ENCODE measurements at places on chromosomes 2 and 18.

- no peak for DNase-seq
Measured at GRCh38 chr2:160054984-160055725, 7.3 kb downstream of the PLA2R1 start.

- no peak for DNase-seq
Measured at GRCh38 chr2:121925466-121925865, 170.0 kb downstream of the TSN start.

GRCh38 chr2:96325884-96326255 is 753 bp downstream of the ITPRIPL1 start:
- no peak for DNase-seq

DNA sequence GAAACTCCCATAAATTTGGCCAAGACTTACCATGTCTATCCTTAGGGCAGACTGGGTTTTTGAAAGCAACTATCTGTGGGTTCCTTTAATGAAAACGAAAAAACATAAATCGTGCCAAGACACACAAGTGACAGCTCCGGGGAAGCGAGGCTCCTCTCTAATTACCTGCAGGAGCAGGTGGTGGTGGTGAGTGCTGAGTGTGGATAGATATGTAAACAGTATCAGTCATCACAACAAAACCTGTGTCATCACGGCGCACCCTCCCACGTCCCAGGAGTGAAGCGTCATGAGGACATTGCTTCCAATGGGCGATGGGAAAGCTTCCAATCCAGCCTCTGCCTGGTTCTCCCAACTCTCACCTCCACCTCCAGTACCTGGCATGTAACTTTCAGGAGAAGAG is 31.3 kb downstream of the ACKR3 start:
- DNase-seq, result no peak

- DNase-seq, result no peak
Measured at GRCh38 chr2:127683757-127684156, 8.4 kb upstream of the LIMS2 start.

DNA sequence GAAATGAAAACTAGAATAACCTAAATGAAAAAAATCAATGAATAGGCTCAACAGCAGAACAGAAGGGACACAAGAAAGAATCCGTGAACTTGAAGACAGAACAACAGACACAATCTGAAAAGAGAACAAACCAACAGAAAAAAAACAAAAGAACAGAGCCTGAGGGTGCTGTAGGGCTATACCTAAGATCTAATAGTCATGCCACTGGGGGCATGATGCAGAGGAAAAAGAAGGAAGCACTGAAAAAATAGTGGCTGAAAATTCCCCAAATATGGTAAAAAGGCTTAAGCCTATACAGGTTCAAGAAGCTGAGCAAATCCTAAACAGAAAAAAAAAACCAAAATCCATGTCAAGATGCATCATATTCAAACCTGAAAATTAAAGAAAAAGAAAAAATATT is 50.3 kb downstream of the KANSL3 start:
- no peak for DNase-seq

Data from esophagus squamous epithelium (tissue), 5 donors.